Common myeloid progenitor, CD34-positive (primary cell): ENCODE measurements at places on chromosomes 2 and 18.

DNA sequence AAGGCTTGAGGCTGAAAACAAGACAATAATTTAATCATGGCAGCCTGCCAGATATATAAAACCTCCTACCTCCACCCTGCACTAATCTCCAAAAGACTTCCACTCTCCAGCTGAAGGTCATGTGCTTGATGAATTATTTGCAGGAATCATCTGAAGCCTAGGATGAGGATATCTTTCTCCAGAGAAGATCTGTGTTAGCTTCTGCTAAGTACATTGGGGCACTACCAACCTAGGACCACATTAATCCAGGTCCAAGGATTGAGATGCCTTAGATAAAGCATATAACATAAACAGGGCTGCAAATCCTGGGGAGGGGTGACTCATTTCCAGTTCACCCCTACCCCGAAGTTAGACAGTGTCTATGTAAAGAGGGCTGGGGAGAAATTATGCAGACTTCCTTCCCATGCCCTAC is 80.5 kb upstream of the FRZB start:
- H3K27me3 ChIP-seq: no peaks in the 10 kb centered on the region
- no peak for DNase-seq
- H3K27ac ChIP-seq: no peak overlapping the region
- peaks cover 4% of the 10 kb centered on the region for H3K4me1 ChIP-seq
- H3K36me3 ChIP-seq: no peaks in the 10 kb centered on the region
- H3K4me3 ChIP-seq: no peak overlapping the region

DNA sequence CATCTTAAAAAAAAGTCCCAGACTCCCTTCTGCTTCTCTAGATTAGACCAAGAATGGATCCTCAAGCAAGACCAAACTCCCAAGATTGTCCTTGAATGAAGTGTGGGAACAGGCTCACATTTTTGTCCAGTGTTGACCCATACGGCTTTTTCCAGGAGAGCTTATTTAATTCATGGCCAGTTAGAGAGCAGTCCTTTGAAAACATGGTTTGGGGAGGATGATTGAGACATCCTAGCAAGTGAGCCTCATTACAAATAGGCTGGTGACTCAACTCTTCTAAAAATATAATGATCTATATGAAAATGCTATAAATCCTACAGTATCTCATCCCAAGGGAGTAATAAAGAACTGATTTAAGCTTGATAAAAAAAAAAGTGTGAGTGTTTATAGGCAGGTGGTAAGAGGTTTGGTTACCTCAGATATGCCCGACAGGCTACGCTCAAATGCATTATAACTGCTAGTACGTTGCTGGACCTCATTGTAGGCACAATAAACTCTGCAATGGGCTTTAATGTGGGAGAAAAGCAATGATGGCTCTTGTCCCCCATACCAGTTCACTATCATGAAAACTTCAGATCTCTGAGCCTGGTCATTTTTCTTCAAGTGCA is 17.0 kb downstream of the ANKRD29 start:
- H3K4me1 ChIP-seq: no peaks in the 10 kb centered on the region
- no peaks in the 10 kb centered on the region for H3K27me3 ChIP-seq
- no peaks in the 10 kb centered on the region for H3K36me3 ChIP-seq
- no peak overlapping the region for H3K4me3 ChIP-seq
- no peak for DNase-seq

DNA sequence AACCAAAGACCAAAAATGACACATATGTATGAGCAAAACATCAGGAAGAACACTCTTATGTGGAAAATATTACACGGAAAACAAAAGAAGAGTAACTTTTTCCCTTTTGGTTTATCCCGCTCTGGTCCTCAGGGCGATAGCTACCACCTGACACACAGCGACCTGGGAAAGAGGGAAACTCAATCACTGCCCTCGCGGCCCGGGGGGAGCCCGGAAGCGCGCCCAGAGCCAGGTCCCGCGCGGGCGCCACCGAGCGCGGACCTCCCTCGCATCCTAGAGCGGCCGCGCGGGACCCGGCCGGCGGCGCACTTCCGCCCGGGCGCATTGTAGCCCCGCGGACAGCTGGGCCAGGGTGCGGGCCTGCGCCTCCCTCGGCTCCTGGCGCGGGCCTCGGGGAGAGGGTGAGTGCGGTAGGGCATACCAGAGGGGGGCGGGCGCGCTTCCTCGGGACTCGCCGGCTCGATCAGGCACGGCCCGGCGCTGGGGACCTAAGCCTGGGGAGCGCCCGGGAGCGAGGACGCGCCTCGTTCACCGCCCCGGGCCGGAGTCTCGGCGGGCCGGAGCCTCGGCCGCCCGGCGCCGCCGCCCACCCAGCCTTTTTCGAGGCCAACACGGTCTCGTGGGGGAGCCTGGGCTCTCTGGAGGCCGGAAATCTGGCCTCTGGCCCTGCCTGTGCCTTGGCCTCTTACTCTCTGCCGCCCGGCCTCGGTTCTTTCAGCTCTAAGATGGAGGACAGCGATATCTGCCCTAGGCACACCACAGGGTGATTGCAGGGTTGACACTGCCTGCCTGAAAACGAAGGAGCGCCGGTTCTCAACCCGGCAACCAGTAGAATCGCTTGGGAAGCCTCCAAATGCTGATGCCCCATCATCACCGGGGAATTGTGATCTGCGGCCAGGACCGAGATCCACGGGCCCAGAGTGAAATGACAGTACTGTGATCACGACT is at the start of gene ELAC1:
Gene ELAC1 (plus strand): TSS at position 327 of the 948 bp plus-strand sequence. CDS start 6,365 bp downstream, outside the sequence.
- peak within 1 kb of the TSS; percentile 94 for H3K27ac ChIP-seq
- H3K4me1 ChIP-seq: peaks cover 7% of the 10 kb centered on the region
- H3K27me3 ChIP-seq: no peaks in the 10 kb centered on the region
- DNase-seq: peak; percentile 86
- no peaks in the 10 kb centered on the region for H3K36me3 ChIP-seq

GRCh38 chr2:65576278-65576677 is 143.9 kb upstream of the SPRED2 start:
- no peak overlapping the region for H3K27ac ChIP-seq
- H3K4me1 ChIP-seq: peaks cover 8% of the 10 kb centered on the region
- no peak overlapping the region for H3K4me3 ChIP-seq
- H3K27me3 ChIP-seq: no peaks in the 10 kb centered on the region
- no peaks in the 10 kb centered on the region for H3K36me3 ChIP-seq

DNA sequence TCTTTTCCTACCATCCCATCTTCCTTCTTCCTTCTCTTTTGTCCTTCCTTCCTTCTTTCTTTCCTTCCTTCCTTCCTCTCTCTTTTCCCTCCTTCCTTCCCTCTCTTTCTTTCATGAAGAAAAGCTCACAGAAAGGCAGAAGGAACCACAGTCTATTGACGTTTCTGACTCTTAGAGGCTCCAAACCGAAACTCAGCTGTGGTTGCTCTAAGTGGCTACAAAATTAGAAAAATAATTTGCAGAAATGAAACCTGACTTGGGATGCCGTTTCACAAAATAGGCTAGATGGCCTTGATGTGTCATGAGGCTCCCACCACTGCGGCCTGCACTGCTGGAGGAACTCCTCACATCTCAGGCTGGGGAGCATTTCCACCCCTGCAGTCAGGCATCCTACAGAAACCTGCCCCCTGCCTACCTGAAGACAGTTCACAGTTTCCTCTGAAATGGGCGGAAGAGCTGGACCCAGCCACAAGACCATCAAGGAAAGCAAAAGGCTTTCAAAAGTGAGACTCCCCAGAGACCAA is 165.6 kb downstream of the SMAD7 start:
- H3K4me3 ChIP-seq: no peak overlapping the region
- H3K4me1 ChIP-seq: peaks cover 31% of the 10 kb centered on the region
- H3K36me3 ChIP-seq: no peaks in the 10 kb centered on the region

DNA sequence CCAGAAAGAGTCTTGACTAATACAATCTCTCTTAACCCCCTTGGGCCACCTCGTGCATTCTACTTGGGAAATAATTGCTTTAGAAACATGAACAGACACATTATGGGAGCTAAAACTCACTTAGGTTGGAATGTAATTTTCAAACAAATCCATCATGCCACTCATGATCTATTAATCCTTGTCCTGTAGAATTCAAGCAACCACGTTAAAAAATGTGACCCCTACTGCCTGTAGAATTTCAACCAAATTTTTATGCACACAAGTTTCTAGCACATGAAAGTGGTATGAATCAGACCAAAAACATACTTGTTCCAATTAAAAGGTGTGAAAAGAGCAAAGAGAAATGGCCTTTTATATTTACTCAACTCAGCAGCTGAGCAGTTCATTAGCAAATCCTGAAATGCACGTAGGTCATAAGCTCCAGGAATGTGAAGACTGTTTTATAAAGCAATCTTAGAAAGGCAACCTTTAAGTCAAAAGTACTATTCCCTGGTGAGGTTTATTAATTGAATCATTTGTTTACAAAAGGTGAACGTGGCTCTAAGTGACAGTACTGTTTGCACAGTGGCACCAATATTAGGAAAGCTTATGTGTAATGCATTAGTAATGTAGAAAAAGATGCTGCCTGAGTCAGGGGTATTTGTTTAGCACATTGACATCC is 459.4 kb upstream of the UBE2E3 start:
- no peaks in the 10 kb centered on the region for H3K4me1 ChIP-seq
- no peaks in the 10 kb centered on the region for H3K36me3 ChIP-seq
- no peak overlapping the region for H3K4me3 ChIP-seq
- DNase-seq: no peak
- H3K27me3 ChIP-seq: no peaks in the 10 kb centered on the region
- no peak overlapping the region for H3K27ac ChIP-seq

DNA sequence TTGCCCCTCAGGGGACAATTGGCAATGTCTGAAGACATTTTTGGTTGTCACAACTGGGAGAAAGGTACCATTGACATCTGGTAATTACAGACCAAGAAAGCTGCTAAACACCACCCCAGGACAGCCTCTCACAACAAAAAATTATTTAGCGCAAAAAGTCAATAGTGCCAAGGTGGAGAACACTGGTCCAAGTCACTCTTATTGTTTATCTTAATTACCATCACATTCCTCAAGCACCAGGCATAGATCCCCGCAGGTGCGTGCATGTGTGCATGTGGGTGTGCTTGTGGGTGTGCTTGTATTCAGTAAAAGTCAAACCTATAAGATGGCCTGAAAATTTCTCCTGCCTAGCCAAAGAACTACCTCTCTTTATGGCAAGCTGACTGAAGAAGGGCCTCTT is 74.9 kb upstream of the WDR75 start:
- no peak overlapping the region for H3K27ac ChIP-seq
- no peaks in the 10 kb centered on the region for H3K4me1 ChIP-seq
- DNase-seq: no peak
- no peaks in the 10 kb centered on the region for H3K27me3 ChIP-seq

- H3K27ac ChIP-seq: no peak overlapping the region
- H3K36me3 ChIP-seq: no peaks in the 10 kb centered on the region
- no peak for DNase-seq
- no peak overlapping the region for H3K4me3 ChIP-seq
- H3K4me1 ChIP-seq: no peaks in the 10 kb centered on the region
These were observed 67.3 kb downstream of the TMEFF2 start for GRCh38 chr2:192127434-192127833.

DNA sequence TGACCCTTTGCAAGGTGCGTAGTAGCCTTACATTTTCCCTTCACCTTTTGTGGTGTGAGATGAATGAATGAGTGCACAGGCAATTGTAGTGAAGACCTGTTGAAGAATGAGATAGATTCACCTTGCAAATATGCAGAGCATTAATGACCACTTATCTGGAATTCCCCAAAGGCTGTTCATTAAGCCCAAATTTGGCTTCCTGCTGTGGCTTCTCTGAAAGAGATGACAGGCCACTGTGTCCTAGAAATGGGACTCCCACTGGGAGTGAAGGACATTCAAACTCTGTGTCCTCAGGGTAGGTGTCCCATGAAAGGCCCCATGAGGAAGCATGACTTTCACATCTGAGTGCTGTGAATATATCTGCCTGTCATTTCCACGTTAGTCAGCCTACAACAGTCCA is 1821.8 kb upstream of the PIK3C3 start:
- H3K27ac ChIP-seq: no peak overlapping the region
- no peaks in the 10 kb centered on the region for H3K27me3 ChIP-seq
- H3K4me1 ChIP-seq: no peaks in the 10 kb centered on the region
- no peaks in the 10 kb centered on the region for H3K36me3 ChIP-seq
- no peak overlapping the region for H3K4me3 ChIP-seq
- no peak for DNase-seq

- H3K4me3 ChIP-seq: no peak overlapping the region
These were observed 30.1 kb upstream of the LIPG start for GRCh38 chr18:49531678-49532153.

GRCh38 chr2:227655454-227655853 is 11.2 kb upstream of the SCYGR5 start:
- no peaks in the 10 kb centered on the region for H3K27me3 ChIP-seq
- H3K4me1 ChIP-seq: no peaks in the 10 kb centered on the region
- no peak for DNase-seq
- no peak overlapping the region for H3K27ac ChIP-seq

GRCh38 chr2:1772471-1773267 is 28.4 kb upstream of the PXDN start:
- no peak for DNase-seq
- H3K4me1 ChIP-seq: peaks cover 5% of the 10 kb centered on the region
- H3K27ac ChIP-seq: no peak overlapping the region
- no peaks in the 10 kb centered on the region for H3K36me3 ChIP-seq
- H3K4me3 ChIP-seq: no peak overlapping the region

GRCh38 chr18:63301434-63301833 is 18.1 kb downstream of the BCL2 start:
- H3K4me3 ChIP-seq: no peak overlapping the region
- peaks cover 33% of the 10 kb centered on the region for H3K36me3 ChIP-seq
- no peak for DNase-seq
- H3K27me3 ChIP-seq: no peaks in the 10 kb centered on the region
- H3K4me1 ChIP-seq: peaks cover 16% of the 10 kb centered on the region
- no peak overlapping the region for H3K27ac ChIP-seq

- H3K4me3 ChIP-seq: no peak overlapping the region
- H3K36me3 ChIP-seq: no peaks in the 10 kb centered on the region
- peaks cover 8% of the 10 kb centered on the region for H3K27me3 ChIP-seq
- H3K27ac ChIP-seq: no peak overlapping the region
- H3K4me1 ChIP-seq: no peaks in the 10 kb centered on the region
- no peak for DNase-seq
These were observed 118.6 kb upstream of the GLI2 start for GRCh38 chr2:120617055-120617454.

DNA sequence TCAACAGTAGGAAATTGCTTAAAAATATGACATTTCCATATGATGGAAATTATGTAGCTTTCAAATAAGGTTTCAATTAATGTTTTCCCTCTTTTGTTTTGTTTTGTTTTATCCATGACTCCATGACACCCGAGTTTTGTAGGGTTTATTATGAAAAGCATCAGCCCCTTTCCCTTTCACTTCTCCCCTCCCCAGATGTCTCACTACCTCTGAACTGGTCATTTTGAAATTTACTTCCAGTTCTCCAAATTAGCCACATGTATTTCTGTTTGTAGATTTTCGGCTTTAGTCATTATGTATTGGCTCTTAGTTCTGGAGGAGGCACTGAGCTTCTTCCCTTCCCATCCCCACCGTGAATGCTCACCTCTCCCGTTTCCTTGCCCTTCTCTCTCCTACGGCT is 18.6 kb upstream of the VPS4B start:
- no peaks in the 10 kb centered on the region for H3K4me1 ChIP-seq
- H3K27ac ChIP-seq: no peak overlapping the region
- no peak overlapping the region for H3K4me3 ChIP-seq
- H3K27me3 ChIP-seq: no peaks in the 10 kb centered on the region
- DNase-seq: no peak
- no peaks in the 10 kb centered on the region for H3K36me3 ChIP-seq
